Astrocyte of the hippocampus (primary cell): ENCODE measurements at places on chromosomes 7 and 10.

DNA sequence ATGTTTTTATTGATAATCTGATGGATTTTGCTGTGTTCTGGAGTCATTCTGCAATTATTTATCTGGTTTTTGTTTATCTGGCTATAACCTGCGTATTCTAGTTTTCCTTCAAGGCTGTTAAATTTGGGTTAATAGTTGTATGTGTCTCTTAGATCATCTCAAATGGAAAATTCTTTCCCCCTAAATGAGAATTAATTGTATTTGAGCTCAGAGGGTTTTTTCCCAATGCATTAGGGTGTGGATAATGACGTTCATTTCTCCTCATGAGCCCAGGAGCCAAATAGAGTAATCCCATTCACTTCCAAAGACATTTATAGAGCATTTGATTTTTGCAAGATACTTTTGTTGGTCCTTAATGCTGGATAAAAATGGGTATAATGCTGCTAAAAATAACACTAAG is 564.6 kb downstream of the GALNT17 start:
- DNase-seq = no peak

- peak; percentile 97 for DNase-seq
These were observed 102.9 kb upstream of the FAM20C start for GRCh38 chr7:89232-90019.

DNA sequence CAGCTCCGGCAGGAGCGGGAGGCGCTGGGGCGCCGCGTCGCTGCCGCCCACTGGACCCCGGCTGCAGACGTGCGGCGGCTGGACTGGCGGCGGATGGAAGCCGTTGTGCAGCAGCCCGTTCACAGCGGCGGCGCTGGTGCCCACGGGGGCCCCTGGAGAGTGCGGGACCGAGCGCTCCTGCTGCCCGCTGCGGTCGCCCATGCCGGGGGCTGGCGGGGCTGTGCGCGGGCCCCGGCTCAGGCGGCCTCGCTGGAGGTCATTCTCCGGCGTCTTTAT is 413 bp downstream of the PANK1 start:
- DNase-seq = no peak

GRCh38 chr7:151351967-151352366 is 10.4 kb downstream of the NUB1 start:
- no peak for DNase-seq

GRCh38 chr10:110636932-110637557 is 7.1 kb upstream of the RBM20 start:
- DNase-seq = peak; percentile 70

GRCh38 chr10:119219871-119220270 is 12.5 kb downstream of the GRK5 start:
- no peak for DNase-seq

GRCh38 chr7:131604841-131605279 is 48.4 kb upstream of the PODXL start:
- DNase-seq = no peak

GRCh38 chr7:2242541-2243429 is 759 bp downstream of the NUDT1 start:
- DNase-seq = peak; percentile 22

DNA sequence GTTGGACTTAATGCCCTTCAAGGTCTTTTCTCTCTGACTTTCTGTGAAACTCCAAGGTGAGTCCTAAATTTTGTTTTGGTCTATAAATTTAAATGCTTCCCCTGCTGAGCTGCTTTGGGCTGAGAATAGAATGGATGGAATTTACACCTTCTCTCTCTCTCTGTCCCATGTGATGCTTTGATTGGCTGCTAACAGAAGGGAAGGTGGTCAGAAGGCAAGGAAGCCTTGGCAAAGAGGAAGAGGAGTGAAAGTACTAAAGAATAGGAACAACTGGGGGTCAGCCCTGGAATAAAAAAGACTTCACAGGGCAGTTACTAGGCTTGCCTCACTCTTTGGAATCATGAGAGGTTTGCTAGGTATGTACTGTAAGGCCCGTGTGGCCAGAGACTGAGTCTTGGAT is 260.2 kb downstream of the AUTS2 start:
- DNase-seq = no peak

- DNase-seq = no peak
These were observed 19.0 kb downstream of the LRRC27 start for GRCh38 chr10:132350946-132351345.

GRCh38 chr7:116030651-116031276 is at the start of gene TFEC:
Gene TFEC, minus strand, starts transcription at chr7:116030763. Its CDS starts 46,322 bp downstream, at chr7:115984441.
- DNase-seq = peak; percentile 38

GRCh38 chr10:49663596-49663995 is 15.9 kb upstream of the C10orf53 start:
- no peak for DNase-seq

- no peak for DNase-seq
These were observed 36.2 kb downstream of the PDE1C start for GRCh38 chr7:32034052-32034451.

DNA sequence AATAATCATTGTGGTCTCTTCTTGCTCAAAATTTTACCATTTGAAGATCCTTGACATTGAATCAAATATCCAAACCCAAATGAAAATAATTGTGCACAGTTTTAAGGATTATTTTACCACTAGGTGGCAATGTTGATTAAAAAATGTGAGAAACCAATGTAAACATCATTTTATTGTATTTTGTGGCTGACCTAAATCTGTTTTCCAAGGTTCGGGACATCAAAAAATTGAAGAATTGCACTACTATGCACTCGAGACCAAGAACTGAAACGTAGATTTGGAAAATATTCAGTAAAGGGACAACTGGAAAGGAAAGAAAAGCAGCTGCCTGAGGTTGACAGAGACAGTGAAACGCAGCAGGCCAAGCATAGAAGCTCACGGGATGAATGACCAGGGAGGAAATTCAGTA is 259.3 kb downstream of the SNX13 start:
- peak; percentile 59 for DNase-seq

- DNase-seq = no peak
These were observed 119.4 kb downstream of the ZFAND4 start for GRCh38 chr10:45553155-45553554.

DNA sequence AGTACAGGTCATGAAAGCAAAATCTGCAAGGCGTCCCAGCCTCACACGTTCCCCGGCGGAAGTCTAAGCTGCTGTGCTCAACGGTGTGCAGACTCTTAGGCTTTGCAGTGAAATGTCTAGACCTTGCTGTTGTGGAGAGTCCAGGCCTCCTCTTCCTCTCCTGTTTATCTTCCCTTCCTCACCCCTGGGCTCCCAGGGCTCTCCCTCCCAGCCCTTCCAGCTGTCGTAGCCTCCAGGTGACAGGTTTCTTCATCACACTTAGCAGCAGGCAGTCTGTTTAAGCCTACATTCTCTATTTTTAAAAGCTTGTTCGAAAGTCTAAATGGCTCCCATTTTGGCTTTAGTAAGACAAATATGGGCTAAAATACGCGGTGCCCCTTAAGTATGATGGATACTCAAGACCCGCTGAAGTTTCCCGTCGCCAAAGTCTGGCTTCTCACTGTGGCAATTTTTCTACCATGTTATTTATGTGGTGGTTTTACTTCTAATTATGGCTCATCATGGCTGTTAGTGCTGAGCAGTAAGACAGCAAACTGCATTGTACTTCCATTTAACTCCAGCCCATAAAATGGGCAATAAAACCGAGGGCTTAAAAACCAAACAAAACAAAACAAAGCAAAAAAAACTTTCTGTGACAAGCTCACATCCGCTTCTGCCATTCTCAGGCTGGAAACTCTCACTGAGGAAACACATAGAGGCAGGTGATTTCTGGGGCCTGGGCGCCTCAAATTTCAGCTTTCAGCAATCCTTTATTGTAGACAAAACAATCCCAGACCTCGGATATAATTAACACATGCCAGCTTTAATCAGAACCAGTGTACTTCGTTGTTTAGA is 243.2 kb downstream of the SNX10 start:
- no peak for DNase-seq

GRCh38 chr7:101160910-101161309 is 4.5 kb downstream of the VGF start:
- DNase-seq = no peak

GRCh38 chr10:129788215-129788614 is 175.9 kb downstream of the EBF3 start:
- DNase-seq = no peak

GRCh38 chr7:13181216-13181615 is 493.8 kb downstream of the ARL4A start:
- DNase-seq = peak; percentile 87

GRCh38 chr7:37765872-37766525 is 82.4 kb upstream of the NME8 start:
- no peak for DNase-seq

- no peak for DNase-seq
These were observed 3.5 kb downstream of the CCDC201 start for GRCh38 chr7:45869426-45869825.

GRCh38 chr7:139481364-139481763 is 2.1 kb downstream of the KLRG2 start:
- DNase-seq = no peak

GRCh38 chr7:115249080-115249479 is 327.2 kb downstream of the MDFIC start:
- no peak for DNase-seq

DNA sequence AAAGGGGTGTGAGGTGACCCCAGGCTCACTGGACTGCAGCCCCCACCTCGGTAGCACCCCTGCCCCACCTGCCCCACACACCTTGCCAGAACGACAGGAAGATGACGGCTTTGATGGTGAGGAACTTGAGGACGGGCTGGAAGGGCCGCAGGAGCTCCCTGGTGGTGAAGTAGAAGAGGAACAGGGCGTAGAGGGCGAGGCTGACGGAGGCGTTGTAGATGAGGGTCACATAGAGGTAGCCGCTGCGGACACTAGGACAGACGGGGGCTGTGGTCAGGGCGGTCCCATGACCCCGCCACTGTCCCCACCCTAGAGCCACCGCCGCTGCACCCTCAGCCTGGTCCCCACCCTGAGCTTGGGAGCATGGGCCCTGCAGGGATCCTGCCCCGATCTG is 7.6 kb downstream of the TMEM184A start:
- no peak for DNase-seq
